ENCODE measurements at places on chromosomes 16 and 17. TPM values are rescaled to one million over a fixed set of nuclear protein-coding genes. Genes with fewer than 3 reads are reported as not detected.

- H3K36me3 ChIP-seq: no peaks in the 10 kb centered on the region
- H3K27ac ChIP-seq: no peak overlapping the region
- no peak overlapping the region for H3K4me3 ChIP-seq
- H3K4me1 ChIP-seq: no peaks in the 10 kb centered on the region
- DNase-seq: no peak
Measured at GRCh38 chr16:66435896-66436295, 8.8 kb downstream of the BEAN1 start.

GRCh38 chr17:76588182-76588581 is 2.5 kb upstream of the ST6GALNAC2 start:
- no peak for DNase-seq
- peaks cover 68% of the 10 kb centered on the region for H3K27me3 ChIP-seq
- no peak overlapping the region for H3K27ac ChIP-seq
- H3K4me1 ChIP-seq: peaks cover 5% of the 10 kb centered on the region
- H3K36me3 ChIP-seq: no peaks in the 10 kb centered on the region

DNA sequence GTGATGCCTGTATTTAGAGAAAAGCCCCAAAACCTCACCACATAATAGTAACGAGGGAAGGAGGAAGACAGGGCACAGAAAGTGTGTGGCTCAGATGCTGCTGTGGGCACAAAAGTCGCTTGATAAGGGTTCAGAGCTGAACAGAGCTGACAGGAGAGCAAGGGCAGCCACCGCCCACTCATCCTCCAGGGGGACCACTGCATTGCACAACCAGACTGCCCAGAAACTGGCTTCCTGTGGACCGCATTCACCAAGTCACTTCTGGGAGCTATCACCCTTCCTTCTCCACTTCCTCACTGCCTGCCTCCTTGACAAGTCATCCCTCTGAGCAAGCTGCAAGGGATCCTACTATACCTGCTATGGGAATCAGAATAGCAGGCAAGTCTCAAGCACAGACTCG is 512.4 kb upstream of the CDH11 start:
- no peak for DNase-seq
- no peaks in the 10 kb centered on the region for H3K36me3 ChIP-seq
- no peaks in the 10 kb centered on the region for H3K4me1 ChIP-seq
- no peak overlapping the region for H3K4me3 ChIP-seq

DNA sequence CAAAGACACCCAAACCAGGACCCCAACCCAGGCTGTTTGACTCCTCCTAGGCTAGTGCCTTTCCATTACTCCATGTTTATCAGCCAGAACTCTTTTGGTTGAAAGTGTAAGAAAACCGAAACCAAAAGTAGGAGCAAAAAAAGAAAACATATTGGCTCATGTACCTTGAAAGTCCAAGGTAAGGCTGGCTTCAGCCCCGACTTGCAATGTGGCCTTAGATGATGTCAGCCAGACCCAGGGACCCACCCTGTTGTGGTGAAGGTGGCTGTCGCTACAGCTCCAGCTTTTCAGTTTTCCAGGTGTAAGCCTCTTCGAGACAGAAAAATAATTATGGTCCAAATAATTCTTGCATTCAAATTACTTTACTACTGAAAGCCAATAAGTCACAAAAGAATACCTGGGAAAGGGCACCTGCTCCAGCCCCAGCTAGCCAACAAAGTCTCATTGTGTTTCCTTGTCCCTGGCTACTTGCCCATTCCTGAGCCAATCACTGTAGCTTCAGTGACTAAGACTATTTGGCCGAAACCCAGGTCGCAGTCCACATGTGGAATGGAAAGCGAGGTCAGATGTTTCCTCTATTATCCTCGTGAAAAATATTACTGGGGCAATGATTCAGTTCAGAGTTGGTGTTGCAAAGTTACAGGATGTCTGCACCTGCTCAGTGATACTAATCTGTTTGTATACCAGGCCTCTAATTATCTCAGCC is 20.7 kb downstream of the DNAH9 start:
- no peaks in the 10 kb centered on the region for H3K4me1 ChIP-seq
- H3K27me3 ChIP-seq: no peaks in the 10 kb centered on the region
- no peaks in the 10 kb centered on the region for H3K36me3 ChIP-seq
- no peak overlapping the region for H3K4me3 ChIP-seq
- DNase-seq: no peak

- no peak overlapping the region for H3K4me3 ChIP-seq
- no peaks in the 10 kb centered on the region for H3K36me3 ChIP-seq
- peaks cover 30% of the 10 kb centered on the region for H3K27me3 ChIP-seq
- H3K27ac ChIP-seq: no peak overlapping the region
- DNase-seq: no peak
Measured at GRCh38 chr17:58282442-58282841, 1.7 kb upstream of the MPO start.

DNA sequence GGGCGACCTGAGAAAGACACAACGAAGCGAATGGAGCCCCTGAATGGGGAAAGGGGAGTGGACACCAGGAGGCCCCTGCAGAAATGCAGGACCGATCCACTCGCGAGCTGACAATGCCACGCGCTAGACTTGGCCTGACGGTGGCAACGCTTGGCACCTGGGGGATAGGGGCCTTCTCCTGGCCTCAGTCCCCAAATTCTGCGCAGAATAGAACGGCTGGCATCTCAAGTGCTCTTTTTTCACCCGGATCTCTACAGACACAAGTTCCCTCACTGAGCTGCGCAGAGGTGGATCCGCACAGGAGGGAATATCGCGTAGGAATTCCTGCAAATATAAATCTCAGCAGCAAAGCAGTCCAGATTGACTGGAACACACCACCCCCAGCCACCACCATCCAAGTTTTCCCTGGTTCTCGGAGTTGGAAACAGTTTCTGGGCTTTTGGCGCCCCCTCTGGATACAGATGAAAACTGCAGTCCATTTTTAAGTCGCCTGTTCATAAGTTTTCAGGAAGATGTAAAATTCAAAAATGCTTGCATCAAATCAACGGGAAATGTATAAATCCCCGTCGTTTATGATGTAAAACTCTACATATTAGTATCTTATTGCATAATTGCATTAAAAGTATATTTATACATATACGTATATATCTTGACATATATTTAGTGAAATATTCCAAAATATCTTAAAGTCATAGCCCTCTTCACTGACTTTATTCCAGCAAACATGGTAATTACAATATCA is 2.3 kb upstream of the SOX9 start:
- no peak for DNase-seq
- H3K4me1 ChIP-seq: no peaks in the 10 kb centered on the region
- H3K27ac ChIP-seq: peak overlapping the region; percentile 23
- no peak overlapping the region for H3K4me3 ChIP-seq

- peak within 1 kb of the TSS; percentile 91 for H3K4me3 ChIP-seq
- H3K27me3 ChIP-seq: no peaks in the 10 kb centered on the region
- peak; percentile 52 for DNase-seq
- peak within 1 kb of the TSS; percentile 83 for H3K27ac ChIP-seq
- no peaks in the 10 kb centered on the region for H3K36me3 ChIP-seq
Measured at GRCh38 chr16:70454222-70455034, at the start of gene FCSK. TSS of gene FCSK (plus strand) at chr16:70454595. CDS start at chr16:70463191, 8,596 bp downstream.

GRCh38 chr17:73648974-73649373 is 4.7 kb upstream of the SDK2 start:
- peaks cover 2% of the 10 kb centered on the region for H3K36me3 ChIP-seq
- no peak overlapping the region for H3K27ac ChIP-seq
- DNase-seq: no peak

GRCh38 chr16:79589601-79590102 is 10.9 kb downstream of the MAF start:
- H3K27me3 ChIP-seq: peaks cover 41% of the 10 kb centered on the region
- peaks cover 24% of the 10 kb centered on the region for H3K36me3 ChIP-seq
- peaks cover 27% of the 10 kb centered on the region for H3K4me1 ChIP-seq
- H3K4me3 ChIP-seq: peak overlapping the region; percentile 17
- DNase-seq: no peak

DNA sequence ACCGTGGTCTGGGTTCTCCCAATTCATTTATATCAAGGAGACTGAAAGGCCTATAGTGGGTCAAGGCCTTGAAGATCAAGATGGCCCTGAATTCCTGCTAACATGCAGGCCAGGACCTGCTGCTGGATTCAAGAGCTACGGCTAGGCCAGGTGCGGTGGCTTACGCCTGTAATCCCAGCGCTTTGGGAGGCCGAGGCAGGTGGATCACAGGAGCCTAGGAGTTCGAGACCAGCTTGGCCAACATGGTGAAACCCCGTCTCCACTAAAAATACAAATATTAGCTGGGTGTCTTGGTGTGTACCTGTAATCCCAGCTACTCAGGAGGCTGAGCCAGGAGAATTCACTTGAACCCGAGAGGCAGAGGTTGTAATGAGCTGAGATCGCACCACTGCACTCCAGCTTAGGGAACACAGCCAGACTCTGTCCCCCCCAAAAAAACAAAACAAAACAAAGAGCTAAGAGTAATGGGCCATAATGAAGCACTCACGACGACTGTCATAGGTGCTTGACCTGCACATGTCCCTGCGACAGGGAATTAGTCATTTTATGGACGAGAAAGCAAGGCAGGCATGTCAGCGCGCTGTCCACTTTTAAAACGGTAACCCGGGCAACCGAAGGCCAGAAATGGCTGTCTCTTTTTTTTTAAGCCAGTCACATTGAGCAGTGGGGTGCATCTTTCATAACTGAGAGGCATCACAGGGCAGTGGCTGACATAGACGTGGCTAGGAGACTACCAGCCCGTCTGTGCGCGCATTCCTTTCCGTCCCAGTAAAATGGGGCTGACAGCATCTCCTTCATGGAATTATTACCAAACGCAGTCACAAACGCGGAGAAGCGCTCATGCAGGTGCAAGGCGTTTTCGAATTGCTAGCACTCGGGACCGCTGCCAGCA is 1.0 kb upstream of the FBRS start:
- H3K36me3 ChIP-seq: peaks cover 55% of the 10 kb centered on the region
- H3K27me3 ChIP-seq: no peaks in the 10 kb centered on the region
- H3K4me1 ChIP-seq: peaks cover 47% of the 10 kb centered on the region
- H3K4me3 ChIP-seq: peak overlapping the region; percentile 85
- DNase-seq: no peak

DNA sequence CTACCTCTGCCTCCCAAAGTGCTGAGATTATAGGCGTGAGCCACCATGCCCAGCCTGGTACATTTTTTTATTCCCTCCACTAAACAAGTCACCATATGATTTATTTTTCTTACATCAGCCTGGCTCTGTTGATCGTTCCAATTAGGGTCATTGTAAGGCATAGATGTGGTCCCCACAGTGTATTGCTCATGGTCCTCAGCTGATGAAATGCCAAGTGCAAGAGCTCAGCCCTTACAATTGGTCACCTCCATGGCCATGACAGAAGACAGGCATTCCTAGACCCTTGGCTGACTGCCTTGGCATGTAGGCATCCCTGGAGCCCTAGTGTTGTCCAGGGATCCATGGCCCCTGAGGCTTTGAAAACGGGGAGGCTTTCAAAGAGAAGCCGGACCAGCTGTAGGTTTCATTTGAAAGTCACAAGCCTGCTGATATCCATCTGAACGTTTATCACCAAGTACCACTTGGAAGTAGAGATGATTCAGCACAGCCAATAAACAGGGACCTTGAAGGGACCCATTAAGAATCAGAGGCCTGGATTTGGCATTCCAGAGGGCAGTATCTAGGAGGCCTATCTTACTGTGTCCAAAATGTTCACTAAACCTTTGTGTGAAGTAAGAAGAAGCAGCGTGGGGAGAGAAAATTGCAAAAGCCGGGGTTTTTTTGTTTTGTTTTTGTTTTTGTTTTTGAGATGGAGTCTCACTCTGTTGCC is 20.6 kb upstream of the PRKCA start:
- peaks cover 7% of the 10 kb centered on the region for H3K27me3 ChIP-seq
- H3K4me1 ChIP-seq: peaks cover 10% of the 10 kb centered on the region
- DNase-seq: no peak
- no peak overlapping the region for H3K4me3 ChIP-seq
- H3K36me3 ChIP-seq: no peaks in the 10 kb centered on the region

GRCh38 chr17:15261258-15261801 is 3.8 kb downstream of the PMP22 start:
- peaks cover 81% of the 10 kb centered on the region for H3K27me3 ChIP-seq
- peaks cover 26% of the 10 kb centered on the region for H3K4me1 ChIP-seq
- H3K4me3 ChIP-seq: peak overlapping the region; percentile 72
- no peak overlapping the region for H3K27ac ChIP-seq

- H3K27ac ChIP-seq: no peak overlapping the region
- DNase-seq: no peak
- H3K27me3 ChIP-seq: peaks cover 8% of the 10 kb centered on the region
Measured at GRCh38 chr17:62163847-62164246, 98.8 kb upstream of the MED13 start.

GRCh38 chr16:54595621-54596020 is 309.0 kb upstream of the IRX3 start:
- no peaks in the 10 kb centered on the region for H3K4me1 ChIP-seq
- no peak overlapping the region for H3K4me3 ChIP-seq
- H3K36me3 ChIP-seq: no peaks in the 10 kb centered on the region
- H3K27ac ChIP-seq: no peak overlapping the region
- DNase-seq: no peak
- H3K27me3 ChIP-seq: peaks cover 6% of the 10 kb centered on the region

DNA sequence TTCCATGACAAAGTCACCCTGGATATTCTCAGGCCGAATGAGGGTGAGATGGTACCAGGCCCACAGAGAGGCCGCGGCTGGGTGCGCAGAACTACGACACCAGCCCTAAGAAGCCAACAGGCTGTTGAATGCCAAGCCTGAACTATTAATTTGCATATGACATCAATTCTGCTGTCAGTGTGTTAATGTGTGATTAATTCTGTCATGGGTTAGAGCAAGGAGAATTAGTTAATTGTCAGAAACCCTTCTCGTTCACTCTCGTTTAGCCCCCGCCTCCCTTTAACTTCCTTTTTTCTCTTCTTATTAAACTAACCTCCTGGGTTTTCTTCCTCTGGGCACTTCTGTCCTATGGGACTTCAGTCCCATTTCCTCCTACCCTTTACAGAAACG is 123.4 kb downstream of the ZFHX3 start:
- H3K4me3 ChIP-seq: no peak overlapping the region
- H3K27me3 ChIP-seq: peaks cover 2% of the 10 kb centered on the region
- no peak for DNase-seq
- H3K36me3 ChIP-seq: no peaks in the 10 kb centered on the region

DNA sequence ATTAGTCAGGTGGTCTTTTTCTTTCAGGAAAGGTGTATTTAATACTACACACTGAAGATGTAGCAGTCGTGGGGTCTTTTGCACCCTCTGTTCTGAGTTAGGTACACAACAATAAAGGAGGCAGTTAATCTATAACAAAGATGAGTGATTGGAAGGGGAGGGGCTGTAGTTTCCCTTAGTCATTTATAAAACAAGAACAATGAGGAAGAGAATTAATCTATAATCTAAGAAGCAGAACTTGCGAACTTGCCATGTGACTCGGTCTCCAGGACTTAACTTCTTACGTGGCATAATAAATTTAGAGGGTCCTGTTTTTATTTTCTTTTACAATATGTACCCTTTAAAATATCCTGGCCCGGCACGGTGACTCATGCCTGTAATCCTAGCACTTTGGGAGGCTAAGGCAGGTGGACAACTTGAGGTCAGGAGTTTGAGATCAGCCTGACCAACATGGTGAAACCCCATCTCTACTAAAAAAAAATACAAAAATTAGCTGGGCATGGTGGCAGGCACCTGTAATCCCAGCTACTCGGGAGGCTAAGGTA is 8.6 kb upstream of the APPBP2 start:
- peaks cover 7% of the 10 kb centered on the region for H3K27me3 ChIP-seq
- DNase-seq: no peak
- no peak overlapping the region for H3K4me3 ChIP-seq
- H3K36me3 ChIP-seq: no peaks in the 10 kb centered on the region

The KRT222 gene
- total RNA-seq: not detected

The TSNAXIP1 gene
- 0.52 TPM for total RNA-seq

The FN3K gene
- total RNA-seq: 2.7 TPM

The RAB37 gene
- 6.0 TPM for total RNA-seq

The KCNH4 gene
- total RNA-seq: 1.9 TPM

The KRT24 gene
- total RNA-seq: not detected

The KRTAP4-6 gene
- total RNA-seq: not detected

The PPY gene
- not detected for total RNA-seq

The CTRL gene
- 6.9 TPM for total RNA-seq

The IL17C gene
- not detected for total RNA-seq

The SARM1 gene
- 40.7 TPM for total RNA-seq

The RBFOX1 gene
- not detected for total RNA-seq
